ENCODE measurements at places on chromosomes 5 and 9.

DNA sequence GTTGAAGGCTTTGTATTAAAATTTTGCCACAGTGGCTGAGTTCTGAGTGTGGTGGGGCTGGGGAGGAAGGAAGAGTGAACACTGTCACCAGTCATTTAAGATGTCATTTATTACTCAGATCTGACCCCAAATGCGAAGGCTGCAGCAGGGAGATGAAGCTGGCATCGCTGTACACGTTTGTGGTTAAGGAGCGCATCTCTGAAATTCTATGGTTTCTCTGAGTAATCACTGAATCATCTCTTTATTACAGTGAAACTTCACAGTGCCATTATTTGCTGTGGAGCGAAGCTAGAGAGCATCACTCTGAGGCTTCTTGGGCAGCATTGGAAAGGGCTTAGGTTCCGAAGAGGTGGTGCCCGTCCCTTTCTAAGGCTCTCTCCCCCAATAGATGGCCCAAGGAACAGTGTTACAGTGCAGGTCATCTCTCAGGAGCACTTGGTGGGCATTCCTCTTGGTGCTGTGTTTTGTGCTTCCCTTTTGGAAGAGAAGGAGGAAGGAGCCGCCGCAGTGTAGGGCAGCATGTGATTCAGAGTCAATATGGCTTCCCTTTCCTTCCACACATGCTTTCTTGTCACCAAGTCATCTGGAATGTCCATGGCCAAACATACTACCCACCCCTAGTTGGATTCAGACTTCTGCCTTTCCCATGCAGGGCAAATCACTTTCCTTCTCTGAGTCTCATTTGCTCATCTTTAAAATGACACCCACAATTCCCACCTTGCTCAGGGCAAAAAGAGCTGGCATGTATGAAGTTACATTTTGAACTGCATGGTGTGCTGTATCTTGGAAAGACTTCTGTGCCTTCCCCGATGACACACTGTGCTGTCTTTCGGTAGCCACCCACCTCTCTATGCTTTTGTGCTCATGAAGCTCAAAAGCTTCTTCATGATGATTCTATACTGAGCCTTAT lies 9.3 kb upstream of the TEX48 start:
- no peak for DNase-seq

DNA sequence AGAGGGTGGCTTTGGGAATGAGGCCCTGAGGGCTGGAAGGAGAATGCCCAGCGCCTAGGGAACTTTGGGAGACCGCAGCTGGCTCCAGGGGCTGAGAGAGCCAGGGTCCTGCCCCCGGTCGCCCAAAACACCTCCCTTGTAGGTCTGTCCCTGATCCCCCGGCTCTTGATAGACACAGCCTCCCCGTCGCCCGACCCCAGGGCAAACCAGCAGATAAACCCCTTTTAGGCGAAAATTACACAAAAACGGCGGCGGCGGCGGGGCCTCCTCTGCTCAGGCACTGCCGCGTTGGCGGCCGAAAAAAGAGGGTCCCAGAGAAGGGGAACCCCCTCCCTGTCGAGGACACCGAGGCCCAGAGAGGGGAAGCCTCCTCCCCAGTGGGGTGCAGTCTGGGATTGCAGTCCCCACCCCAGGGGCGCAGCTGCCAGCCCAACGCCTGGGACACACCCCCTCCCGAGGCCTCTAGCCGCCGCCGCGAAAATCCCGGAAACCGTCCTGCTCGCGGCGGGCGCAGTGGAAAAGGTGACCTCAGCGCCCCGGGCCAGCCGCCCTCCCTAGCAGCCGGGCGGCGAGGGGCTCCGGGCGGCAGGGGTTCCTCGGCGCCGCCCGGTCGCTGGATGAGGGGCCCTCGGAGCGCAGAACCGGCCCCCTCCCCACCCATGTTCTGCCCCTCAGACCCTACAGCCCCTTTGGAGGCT lies 3.1 kb upstream of the BARX1 start:
- DNase-seq, result no peak

DNA sequence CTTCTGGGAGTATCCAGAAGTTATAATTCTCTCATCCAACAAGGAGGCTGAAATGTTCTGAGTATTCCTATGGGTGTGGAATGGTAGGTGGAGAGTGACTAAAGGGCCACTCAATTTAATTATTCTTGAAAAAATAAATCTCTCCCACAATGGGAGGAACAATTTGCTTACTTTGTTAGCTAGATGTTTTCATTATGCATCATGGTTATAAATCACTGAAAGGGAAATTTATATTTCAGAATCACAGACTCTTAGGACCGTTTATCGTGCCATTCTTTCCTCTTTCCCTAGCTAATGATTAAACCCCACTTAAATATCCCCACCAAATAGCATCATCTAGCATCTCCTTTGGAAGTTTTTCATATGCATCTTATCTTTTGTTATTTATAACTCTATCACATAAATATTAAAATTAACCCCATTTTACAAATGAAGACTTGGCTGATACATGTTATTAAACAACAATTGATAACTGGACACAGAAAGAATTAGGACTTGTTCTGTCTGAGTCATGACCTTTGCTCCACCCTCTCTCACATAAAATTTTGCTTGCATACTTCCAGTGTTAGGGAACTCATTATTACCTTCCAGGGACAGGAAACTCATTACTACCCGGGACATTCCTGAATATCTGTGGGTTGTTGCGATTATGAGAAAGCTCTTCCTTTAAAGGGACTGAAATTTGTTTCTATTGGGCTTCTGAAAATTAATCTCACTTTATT lies 94.9 kb upstream of the NMUR2 start:
- DNase-seq, result no peak

DNA sequence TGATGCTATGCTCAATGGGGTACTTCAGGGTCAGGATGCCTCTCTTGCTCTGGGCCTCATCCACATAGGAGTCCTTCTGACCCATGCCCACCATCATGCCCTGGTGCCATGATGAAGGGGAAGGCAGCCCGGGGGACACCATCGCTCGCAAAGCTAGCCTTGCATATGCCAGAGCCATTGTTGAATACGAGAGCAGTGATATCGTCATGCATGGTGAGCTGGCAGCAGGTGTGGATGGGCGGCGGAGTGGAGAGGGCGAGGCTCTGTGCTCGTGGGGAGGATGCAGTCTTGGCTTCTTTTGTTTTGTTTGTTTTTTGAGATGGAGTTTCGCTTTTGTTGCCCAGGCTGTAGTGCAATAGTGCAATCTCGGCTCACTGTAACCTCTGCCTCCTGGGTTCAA lies 17.2 kb upstream of the SPZ1 start:
- DNase-seq, result no peak

DNA sequence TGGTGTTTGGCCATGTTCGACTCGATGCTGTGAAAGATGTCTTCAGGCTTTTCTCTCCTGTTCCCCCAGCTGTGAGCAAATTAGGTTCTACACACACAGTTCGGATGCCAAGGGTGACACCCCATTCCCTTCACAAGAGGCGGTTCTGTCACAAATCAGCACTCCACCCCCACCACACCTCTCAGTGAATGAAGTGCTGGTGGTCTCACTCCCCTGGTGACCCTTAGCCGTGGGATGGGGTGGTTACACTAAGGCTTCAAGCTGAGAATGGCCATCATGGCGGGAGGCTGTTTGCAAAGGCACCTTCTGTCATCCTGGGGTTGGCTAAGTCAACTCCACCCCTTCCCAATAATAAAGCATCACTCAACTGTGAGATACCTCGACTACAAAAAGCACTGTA lies 26.4 kb downstream of the AMBP start:
- DNase-seq, result no peak

DNA sequence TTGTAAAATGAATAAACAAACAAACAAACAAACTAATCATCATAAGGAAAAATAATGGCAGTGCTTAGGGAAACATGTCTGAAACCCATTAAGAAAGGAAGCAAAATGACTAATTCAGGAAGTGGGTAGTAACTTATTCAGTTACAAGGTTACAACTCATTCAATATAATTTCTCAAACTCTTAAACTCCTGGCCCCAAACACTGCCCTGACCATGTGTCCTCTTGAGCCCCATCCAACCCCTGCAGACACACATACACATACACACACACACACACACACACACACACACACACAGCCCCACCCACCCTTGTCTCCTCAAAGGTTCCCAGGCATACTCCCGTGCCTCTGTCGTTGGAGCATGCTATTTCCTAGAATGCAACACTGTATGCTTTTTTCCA lies 193.9 kb downstream of the SEC61B start:
- no peak for DNase-seq

DNA sequence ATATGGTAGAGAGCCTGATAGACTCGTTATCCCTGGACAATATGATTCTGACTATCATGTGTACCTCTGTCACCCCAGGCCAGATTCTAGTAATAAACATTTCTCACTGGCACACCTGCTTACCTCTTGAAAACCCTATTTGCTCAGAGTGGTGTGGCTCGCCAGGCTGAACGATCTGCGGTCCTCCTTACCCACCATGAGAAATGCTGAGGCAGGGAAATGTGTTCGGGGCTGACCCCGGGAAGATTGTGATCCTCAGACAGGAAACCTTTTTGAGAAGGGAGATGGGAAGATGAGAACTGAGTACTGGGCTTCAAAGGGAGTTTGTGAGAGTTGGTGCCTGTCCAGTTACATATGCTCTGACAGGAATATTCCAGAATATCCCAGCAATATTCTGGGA lies 10.7 kb upstream of the PRXL2C start:
- DNase-seq, result no peak

- DNase-seq, result no peak
Observed at GRCh38 chr9:116179568-116179967, 26.0 kb downstream of the PAPPA start.

GRCh38 chr5:9126490-9126889 lies 419.4 kb downstream of the SEMA5A start:
- DNase-seq, result no peak

DNA sequence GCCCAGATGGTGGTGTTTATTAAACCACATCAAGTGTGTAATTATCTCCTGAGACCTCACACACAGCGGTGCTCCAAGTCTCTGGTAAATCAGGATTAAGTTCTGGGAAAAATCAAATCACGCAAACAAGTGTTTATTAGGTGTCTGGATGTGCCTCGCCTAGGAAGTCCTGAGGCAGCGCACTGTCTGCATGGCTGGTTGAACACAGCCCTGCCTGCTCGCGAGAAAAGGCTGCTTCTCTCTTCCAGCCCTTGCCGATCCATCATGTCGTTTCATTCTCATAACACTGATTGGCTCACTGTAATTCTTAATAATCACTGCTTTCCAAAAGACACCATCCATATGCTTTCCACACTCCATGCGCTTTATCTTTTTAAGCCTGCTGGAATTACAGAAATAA lies 229.6 kb upstream of the DAP start:
- no peak for DNase-seq

DNA sequence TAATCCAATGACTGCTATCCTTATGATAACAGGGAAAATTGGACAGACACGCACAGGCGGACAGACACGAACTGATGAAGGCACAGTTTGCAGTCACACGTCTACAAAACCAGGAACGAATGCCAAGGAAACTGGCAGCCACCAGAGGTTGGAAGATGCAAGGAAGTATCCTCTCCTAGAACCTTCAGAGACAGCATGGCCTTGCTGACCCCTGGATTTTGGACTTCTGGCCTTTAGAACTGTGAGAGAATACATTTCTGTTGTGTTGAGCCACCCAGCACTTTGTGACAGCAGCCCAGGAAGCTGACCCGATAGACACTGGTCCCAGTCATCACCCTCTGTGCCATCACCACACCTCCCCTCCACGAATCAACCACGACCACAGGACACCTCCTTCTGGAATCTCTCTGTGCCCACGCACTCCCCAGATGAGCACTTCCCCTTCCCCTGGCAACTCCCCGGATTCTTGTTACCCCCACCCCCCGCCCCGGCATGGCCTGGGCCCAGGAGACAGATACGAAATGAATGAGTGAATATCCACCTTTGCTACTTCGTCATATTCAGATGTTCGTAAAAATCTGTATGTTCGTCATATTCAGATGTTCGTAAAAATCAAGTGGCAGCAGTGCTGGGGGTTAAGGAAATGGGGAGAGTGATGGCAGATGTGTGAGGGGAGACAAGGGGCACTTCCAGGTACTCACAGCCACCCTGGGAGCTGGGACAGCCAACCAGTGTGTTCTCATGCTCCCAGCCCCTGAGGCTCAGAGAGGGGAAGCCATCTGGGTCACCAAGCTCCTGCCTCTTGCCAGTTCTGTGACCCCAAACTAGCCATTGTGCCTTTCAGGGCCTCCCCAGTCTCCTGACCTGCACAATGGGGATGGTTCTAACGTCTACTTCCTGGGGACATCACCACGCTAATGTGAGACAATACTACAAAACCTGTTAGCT lies 18.5 kb downstream of the GBGT1 start:
- DNase-seq, result no peak

- DNase-seq, result peak; percentile 81
Observed at GRCh38 chr5:134184155-134185135, 7.7 kb upstream of the SKP1 start.

DNA sequence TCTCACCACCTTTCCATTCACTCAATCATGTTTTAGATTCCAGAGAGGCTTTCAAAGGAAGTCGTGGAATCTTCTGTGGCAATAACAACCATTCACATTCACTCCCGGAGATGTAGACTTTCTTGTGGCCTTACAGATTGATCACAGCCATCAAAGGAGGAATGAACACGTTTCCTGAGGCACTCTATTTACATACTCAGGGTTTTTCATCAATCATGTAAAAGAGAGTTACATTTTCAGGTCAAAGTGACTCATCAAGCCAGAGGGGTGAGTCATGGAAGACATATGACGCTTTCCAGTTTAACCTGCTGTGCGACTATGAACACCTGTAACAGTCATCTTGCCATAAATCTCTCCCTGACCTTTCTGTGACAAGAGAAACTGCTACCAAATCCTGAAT lies 39.3 kb upstream of the RAD23B start:
- no peak for DNase-seq

GRCh38 chr5:171808951-171809350 lies 23.3 kb downstream of the SMIM23 start:
- no peak for DNase-seq

- DNase-seq, result no peak
Observed at GRCh38 chr9:16824545-16825330, 45.7 kb downstream of the BNC2 start.

DNA sequence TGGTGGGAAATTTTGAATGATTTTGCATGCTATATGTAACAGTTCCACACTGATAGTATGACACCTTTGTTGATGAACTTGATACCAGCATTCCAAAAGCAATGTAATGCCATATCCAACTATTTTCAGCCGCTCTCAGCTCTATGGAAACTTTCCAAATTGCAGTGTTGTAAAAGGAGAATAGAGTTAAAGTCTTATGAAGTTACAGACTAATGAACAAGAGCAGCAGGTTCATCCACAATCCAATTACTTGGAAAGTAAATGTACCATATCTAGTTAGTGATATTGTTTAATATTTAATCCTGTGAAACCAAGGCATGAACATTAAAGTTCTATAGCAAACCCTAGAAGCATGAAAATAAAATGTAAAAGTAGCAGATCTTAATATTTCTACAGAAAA lies 418.2 kb downstream of the TUSC1 start:
- DNase-seq, result no peak

- no peak for DNase-seq
Observed at GRCh38 chr5:65327582-65327981, 154.1 kb downstream of the ADAMTS6 start.
